ENCODE measurements at places on chromosomes 13 and 19.

GRCh38 chr19:38359242-38360021, 14.9 kb upstream of the PSMD8 start:
- DNase-seq, result no peak

GRCh38 chr13:99374169-99374991, 67.2 kb upstream of the GPR183 start:
- no peak for DNase-seq

DNA sequence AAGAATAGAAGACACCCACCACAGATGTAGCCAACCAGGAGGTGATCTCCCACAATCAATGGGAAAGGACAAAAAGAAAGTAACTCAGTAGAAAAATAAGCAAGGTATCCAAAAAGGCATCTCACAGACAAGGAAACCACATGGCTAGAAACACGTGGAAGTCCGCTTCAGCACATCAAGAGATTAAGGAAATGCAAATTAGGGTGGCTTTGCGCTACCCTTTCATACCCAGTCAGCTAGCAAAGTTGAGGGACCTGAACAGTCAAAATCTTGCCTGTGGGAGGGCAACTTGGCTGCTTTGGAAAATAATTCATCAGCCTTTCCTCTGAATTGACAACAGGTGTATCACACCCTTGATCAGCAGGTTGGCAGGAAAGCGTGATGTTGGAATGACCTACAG, 11.6 kb upstream of the UQCR11 start:
- DNase-seq, result no peak

DNA sequence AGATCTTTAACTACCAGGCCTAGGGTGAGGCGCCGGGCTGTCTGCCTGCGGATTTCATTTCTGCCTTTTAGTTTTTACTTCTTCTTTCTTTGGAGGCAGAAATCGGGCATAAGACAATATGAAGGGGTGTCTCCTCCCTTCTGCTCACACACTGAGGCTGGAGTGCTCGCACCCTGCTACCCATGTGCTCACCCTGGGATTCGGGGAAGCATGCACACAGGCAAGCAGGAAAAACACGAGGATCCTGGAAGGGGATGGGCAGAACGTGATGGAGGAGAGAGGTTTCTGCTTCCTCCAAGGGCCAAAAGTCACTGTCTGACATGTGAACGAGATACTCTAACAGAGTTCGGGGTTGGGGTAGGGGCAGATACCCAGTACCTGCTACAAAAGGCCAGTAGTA, 28.4 kb downstream of the ZNF823 start:
- DNase-seq, result no peak

DNA sequence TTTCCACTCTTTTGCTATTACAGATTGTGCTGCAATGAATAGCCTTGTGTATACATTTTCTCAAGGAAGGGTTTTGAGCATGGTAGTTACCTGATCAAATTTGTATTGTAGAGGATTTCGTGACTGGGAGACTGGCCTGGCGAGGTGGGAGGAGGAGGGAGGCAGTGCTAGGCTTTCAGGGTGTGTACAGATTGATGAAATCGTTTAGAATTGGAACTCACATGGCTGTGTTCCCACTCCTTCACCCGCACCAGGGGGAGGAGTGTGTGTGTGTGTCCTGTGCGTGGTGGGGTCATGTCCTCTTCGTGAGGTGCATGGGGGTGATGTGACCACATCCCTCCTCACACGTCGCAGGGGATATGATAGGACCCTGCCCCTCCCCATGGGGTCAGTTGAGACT, 8.3 kb downstream of the PGLYRP1 start:
- DNase-seq, result no peak

- DNase-seq, result peak; percentile 67
Observed at GRCh38 chr19:46787331-46788261, 798 bp downstream of the SLC1A5 start.

GRCh38 chr13:77353995-77354394, 27.1 kb upstream of the MYCBP2 start:
- no peak for DNase-seq

GRCh38 chr19:4831304-4831978, at the start of gene TICAM1:
TICAM1 (minus strand) TSS chr19:4831712; CDS start chr19:4818377, 13,335 bp downstream.
- DNase-seq, result no peak

GRCh38 chr19:14944456-14944855, 3.2 kb downstream of the OR7C2 start:
- DNase-seq, result no peak

GRCh38 chr13:85864963-85865530, 65.8 kb upstream of the SLITRK6 start:
- DNase-seq, result no peak

GRCh38 chr13:28408863-28409262, 86.1 kb downstream of the FLT1 start:
- no peak for DNase-seq

GRCh38 chr13:41580345-41580744, 123.0 kb downstream of the RGCC start:
- DNase-seq, result no peak

GRCh38 chr19:45492627-45493470, 4.0 kb downstream of the RTN2 start:
- no peak for DNase-seq

- no peak for DNase-seq
Observed at GRCh38 chr13:61276401-61276800, 139.2 kb downstream of the PCDH20 start.

DNA sequence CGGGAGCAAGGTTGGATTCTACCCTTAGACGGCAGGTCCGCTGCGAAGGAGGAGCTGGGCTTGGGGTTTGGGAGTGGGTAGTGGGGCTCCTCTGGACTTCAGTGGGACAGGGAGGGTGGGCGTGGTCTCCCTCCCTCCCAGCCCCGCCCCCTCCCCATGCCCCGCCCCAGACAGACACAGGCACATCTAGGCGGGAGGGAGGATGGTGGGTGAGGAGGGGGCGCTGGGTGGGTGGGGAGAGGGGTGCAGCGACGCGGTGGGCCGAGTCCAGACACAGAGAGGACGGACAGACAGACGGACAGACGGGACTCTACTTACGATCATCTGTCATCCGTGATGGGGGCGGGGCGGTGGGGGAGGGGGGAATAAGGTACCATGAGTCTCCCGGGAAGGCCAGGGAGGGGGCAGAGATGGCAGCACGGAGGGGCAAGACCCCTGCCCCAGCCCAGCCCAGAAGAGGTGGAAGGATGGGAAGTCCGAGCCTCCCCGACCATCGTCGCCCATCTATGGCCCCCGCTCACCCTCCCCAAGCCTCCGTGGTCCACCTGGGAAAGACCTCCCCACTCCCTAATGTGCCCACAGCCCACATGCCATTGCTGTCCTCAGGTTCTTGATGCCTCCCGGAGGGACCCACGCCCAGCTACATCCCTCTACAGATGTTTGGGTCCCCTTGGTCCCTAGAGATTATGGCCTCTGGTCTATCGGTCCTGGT, 64.8 kb downstream of the UNC13A start:
- no peak for DNase-seq

- DNase-seq, result no peak
Observed at GRCh38 chr13:112757759-112758086, 67.9 kb downstream of the ATP11A start.

DNA sequence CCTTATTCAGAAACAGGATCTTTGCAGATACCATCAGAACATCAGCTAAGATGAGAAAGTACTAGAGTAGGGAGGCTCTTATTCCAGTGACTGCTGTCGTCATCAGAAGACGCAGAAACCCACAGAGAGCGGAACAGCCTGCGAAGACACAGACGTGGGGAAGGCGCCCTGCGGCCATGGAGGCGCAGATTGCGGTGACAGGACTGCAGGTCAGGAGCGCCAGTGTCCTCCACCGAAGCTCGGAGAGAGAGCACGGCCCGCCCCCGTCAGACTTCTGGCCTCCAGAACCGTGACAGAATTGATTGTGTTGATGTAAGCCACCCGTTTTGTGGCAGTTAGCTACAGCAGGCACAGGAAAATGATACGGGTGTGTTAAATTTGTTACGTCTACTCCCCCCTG, 275.5 kb downstream of the EFNB2 start:
- no peak for DNase-seq

GRCh38 chr19:14150041-14150769, 13.8 kb upstream of the ASF1B start:
- peak; percentile 27 for DNase-seq

DNA sequence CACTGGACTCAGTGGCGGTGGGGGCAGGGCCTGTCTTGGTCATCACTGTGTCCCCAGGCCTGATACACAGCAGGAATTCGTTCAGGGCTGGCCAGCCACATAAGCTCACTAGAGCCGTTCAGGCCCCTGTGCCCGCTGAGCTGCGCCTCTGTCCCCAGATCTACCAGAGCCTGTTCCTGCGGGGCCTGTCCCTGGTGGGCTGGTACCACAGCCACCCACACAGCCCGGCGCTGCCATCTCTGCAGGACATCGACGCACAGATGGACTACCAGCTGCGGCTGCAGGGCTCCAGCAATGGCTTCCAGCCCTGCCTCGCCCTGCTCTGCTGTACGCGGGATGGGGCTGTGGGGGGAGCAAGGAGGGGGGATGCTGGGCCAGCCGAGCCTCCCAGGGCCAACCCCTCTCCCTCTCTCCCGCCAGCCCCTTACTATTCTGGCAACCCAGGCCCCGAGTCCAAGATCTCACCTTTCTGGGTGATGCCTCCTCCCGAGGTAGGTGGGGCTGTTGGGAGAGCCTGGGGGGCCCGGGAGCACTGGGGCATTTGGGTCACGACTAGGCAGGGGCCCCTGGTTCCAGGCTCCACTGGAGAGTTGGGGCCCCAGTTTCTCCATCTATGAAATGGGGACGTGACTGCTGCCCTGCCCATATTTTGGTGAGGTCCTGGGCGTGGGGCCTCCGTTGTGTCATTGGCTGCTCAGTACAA, 13.9 kb downstream of the MPND start:
- DNase-seq, result no peak

DNA sequence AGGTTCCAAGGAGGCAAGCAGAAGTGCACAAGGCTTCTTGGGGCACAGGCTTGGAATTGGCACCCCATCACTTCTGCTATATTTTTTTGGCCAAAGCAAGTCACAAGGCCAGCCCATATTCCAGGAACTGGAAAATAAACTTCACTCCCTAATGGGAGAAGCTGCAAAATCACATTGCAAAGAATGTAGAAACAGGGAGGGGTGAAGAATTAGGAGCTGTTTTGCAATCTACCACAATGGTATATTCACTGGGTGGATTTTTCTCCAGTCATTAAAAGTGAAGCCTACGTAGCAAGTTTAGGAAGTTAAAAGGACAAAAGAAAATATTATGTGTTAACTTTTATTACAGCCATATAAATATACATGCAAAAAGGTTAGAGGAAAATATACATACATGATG, 464.8 kb downstream of the COG6 start:
- no peak for DNase-seq

- DNase-seq, result no peak
Observed at GRCh38 chr19:541699-542098, 2.2 kb upstream of the GZMM start.

DNA sequence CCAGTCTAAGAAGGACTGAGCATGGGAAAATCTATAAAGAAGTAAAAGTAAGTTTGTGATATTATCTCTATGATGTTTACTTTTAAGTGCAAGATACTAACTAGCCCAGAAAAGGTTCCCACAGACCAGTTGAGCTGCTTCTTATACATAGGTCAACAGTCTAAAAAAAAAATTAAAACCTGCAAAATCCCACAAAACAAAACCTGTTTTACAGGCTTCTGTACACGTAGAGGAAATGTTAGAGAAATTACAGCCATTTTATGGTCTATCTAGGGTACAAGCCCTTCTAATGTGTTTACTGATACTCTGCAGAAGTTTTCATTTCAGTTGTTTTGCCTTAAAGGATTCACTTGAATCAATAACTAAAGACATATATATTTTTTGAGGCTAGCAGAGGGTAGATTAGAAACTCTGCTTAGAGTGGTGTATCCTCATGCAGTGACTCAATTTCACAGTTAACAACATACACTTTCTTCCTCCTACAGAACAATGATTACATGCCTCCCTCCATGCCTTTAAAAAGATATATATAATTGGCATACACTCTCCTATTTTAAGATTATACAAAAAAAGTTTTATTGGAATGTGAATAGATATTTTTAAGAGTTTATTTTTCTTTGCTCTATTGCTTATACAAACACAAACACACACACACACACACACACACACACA, 43.9 kb downstream of the CAB39L start:
- no peak for DNase-seq

GRCh38 chr19:55635334-55635717, 5.5 kb upstream of the ZNF580 start:
- DNase-seq, result no peak

- DNase-seq, result no peak
Observed at GRCh38 chr13:75774176-75774575, 138.0 kb downstream of the LMO7 start.

GRCh38 chr13:29059800-29060199, 239.7 kb downstream of the MTUS2 start:
- peak; percentile 33 for DNase-seq

DNA sequence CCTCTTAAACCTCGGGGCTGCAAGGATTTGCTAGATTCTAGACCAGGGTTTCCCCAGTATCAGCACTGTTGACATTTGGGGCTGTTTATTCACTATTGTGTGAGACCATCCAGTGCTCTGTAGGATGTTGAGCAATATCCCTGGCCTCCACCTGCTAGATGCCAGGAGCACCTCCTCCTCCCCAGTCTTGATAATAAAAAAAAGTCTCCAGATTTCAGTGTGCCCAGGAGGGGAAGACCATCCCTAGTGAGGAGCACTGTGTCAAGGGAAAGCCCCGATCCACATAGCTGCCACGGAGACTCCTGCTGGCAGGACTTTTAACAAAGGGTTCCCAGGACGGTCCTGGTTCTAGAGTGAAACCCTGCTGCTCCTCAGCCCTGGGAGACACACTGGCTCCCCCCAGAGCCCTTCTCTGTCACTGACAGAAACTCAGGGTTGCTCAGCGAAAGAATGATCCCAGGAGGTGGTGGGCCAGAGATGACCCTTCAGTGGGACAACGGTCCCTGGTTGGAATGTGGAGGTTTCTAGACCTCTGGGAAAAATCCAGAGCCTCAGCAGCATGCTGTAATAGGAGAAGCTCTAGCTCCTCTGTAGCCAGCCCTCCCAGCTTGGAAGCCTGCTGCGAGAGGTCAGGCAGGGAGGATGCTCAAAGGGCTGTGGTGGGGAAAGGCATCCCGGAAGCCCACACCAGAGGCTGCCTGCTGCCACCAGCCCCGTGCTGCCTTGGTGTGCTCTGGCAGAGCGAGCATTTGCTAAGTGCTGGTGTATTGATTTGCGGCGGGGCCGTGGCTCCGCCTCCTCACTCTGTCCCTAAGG, 20.3 kb downstream of the LYL1 start:
- peak; percentile 90 for DNase-seq

DNA sequence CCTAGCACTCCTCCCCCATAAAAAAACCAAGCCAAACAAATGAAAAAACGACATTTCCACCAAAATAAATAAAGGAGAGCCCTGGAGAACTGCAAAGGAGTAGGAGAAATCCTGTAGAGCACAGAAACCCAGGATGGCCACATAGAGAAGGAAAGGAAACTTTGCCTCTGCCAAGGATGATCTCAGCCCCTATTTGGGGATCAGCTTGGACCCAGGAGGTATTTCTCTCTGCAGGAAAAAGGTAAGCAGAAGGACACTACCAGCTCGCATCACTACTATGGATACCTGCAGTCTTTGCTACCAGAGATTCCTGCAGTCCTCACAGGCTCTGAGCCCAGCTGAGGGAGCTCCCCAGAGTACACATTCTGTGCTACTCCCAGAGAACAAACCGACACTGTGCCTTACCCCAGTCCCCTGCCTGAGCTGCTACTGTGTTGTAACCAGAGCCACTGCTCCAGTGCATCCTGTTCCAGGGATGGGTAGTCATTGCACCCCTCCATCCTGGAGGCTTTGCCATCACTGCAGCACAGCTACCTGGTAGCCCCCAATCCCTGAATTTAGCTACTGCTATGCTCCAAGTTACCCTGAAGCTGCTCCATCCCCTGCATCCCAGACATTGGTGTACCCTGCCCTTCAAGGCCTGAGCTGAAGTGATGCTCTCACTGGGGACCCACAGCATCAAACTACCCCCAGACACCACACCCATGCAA, 41.7 kb downstream of the VWA8 start:
- DNase-seq, result no peak

- no peak for DNase-seq
Observed at GRCh38 chr13:59422646-59423045, 741.1 kb downstream of the DIAPH3 start.
